ENCODE measurements at places on chromosomes 3 and 15. TPM values are rescaled to one million over a fixed set of nuclear protein-coding genes. Genes with fewer than 3 reads are reported as not detected.

GRCh38 chr3:175088766-175089380 is 229.7 kb downstream of the NAALADL2 start:
- H3K36me3 ChIP-seq = no peaks in the 10 kb centered on the region
- no peaks in the 10 kb centered on the region for H3K27me3 ChIP-seq
- DNase-seq = no peak

GRCh38 chr3:178352326-178353005 is 183.8 kb upstream of the KCNMB2 start:
- H3K4me3 ChIP-seq = peak overlapping the region; percentile 6
- DNase-seq = peak; percentile 57
- peaks cover 8% of the 10 kb centered on the region for H3K4me1 ChIP-seq
- no peaks in the 10 kb centered on the region for H3K36me3 ChIP-seq
- H3K27me3 ChIP-seq = no peaks in the 10 kb centered on the region
- H3K27ac ChIP-seq = peak overlapping the region; percentile 14

- H3K27ac ChIP-seq = no peak overlapping the region
- H3K27me3 ChIP-seq = no peaks in the 10 kb centered on the region
- no peak for DNase-seq
- no peaks in the 10 kb centered on the region for H3K36me3 ChIP-seq
- H3K4me3 ChIP-seq = no peak overlapping the region
Measured at GRCh38 chr3:17115186-17115585, 230.4 kb downstream of the PLCL2 start.

GRCh38 chr15:85709250-85709649 is 85.5 kb downstream of the KLHL25 start:
- DNase-seq = no peak
- peaks cover 27% of the 10 kb centered on the region for H3K4me1 ChIP-seq
- no peaks in the 10 kb centered on the region for H3K27me3 ChIP-seq
- H3K36me3 ChIP-seq = peaks cover 31% of the 10 kb centered on the region

GRCh38 chr3:175948041-175948440 is 1088.9 kb downstream of the NAALADL2 start:
- no peaks in the 10 kb centered on the region for H3K4me1 ChIP-seq
- no peak for DNase-seq
- no peak overlapping the region for H3K4me3 ChIP-seq
- H3K27me3 ChIP-seq = no peaks in the 10 kb centered on the region

- H3K36me3 ChIP-seq = no peaks in the 10 kb centered on the region
- no peak overlapping the region for H3K27ac ChIP-seq
- DNase-seq = no peak
- no peaks in the 10 kb centered on the region for H3K27me3 ChIP-seq
- H3K4me1 ChIP-seq = peaks cover 22% of the 10 kb centered on the region
Measured at GRCh38 chr15:95987299-95987698, 343.2 kb upstream of the NR2F2 start.

DNA sequence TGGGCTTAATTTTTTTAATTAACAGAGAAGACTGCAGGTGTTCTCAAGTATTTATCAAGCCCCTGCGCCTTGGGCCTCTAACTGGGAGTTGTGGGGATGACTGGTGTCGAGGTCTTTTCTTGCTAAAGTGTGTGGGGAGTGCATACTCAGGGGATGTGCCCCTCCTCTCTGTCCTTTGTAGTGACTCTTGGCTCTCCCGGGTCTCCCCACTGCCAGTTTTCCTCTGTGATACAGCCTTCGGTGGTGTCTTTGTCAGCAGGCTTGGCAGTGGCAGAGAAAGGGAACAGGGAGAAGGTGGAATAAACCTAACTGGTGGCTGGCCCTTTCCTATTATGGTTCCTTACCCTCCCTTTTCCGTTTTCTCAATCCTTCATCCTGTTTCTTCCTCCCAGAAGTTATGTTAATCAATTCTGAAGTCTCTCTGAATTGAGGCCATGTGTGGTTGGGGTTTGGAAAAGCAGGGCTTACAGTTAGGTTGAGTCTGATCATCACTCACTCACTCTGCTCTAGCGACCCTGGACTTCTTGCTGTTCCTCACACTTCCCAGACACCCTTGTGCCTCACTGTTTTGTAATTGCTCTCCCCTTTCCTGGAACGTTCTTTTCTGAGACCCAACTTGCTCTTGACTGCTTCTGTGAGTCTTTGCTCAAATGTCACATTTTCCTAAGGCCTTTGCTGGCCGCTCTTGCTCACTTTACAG is 158.1 kb downstream of the PTPRG start:
- H3K4me3 ChIP-seq = no peak overlapping the region
- no peaks in the 10 kb centered on the region for H3K4me1 ChIP-seq
- DNase-seq = no peak
- no peaks in the 10 kb centered on the region for H3K36me3 ChIP-seq

Gene DLEC1
- 0.78 TPM for total RNA-seq

Gene CFAP100
- not detected for total RNA-seq

DNA sequence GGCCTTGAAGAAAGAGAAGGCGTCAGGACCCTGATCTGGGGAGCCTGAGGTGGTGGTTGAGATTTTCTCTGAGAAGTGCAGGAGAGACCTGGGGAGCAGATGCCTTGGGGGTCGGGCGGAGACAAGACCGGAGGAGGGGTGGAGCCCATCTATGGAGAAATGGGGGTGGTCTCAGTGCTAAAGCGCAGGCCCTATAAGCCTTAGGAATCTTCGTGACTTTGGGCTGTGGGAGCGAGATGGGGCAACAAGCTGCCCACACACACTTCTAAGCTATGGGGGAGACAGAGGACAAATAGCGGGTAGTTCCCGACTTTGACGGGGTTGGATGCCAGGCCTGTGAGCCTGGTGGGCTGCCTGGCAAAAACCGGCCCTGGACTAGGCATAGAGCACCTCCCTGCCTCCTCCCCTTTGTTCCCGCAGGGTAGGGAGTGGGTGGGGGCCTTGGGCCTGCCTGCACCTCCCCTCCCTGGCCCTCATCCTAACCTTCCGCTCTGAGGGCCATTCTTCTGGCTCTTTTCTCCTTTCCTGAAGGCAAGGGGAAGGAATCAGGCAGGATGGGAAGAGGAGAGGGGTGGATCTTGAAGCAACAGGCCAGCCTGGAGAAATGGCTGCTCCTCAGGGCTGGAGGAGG is 880 bp downstream of the NISCH start:
- H3K27me3 ChIP-seq = no peaks in the 10 kb centered on the region
- H3K4me3 ChIP-seq = peak overlapping the region; percentile 89
- no peak for DNase-seq
- H3K27ac ChIP-seq = peak overlapping the region; percentile 83
- peaks cover 33% of the 10 kb centered on the region for H3K36me3 ChIP-seq
- H3K4me1 ChIP-seq = peaks cover 32% of the 10 kb centered on the region

- no peak overlapping the region for H3K27ac ChIP-seq
- peaks cover 19% of the 10 kb centered on the region for H3K36me3 ChIP-seq
- DNase-seq = no peak
- H3K4me3 ChIP-seq = no peak overlapping the region
- no peaks in the 10 kb centered on the region for H3K27me3 ChIP-seq
Measured at GRCh38 chr3:111159391-111159790, 87.8 kb downstream of the NECTIN3 start.

DNA sequence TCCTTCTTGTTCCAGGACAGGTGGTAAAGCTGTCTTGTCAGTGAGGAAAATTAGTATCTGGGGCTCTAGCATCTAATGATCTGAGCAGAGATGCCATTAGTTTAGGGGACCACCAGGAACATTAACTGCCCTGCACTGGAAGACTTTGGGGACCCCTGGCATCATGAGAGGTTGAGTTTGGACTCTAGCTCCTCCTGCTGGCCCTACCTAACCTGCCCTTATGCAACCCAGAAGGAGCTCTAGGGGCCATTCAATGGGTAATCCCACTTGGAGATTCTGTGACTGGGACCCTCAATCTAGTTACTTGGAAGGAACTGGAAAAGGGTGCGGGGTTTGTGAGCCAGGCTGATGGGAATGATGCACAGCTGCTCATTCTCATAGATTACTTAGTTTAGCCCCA is 451.0 kb downstream of the EPHB1 start:
- no peak for DNase-seq
- H3K4me1 ChIP-seq = no peaks in the 10 kb centered on the region
- H3K4me3 ChIP-seq = no peak overlapping the region

DNA sequence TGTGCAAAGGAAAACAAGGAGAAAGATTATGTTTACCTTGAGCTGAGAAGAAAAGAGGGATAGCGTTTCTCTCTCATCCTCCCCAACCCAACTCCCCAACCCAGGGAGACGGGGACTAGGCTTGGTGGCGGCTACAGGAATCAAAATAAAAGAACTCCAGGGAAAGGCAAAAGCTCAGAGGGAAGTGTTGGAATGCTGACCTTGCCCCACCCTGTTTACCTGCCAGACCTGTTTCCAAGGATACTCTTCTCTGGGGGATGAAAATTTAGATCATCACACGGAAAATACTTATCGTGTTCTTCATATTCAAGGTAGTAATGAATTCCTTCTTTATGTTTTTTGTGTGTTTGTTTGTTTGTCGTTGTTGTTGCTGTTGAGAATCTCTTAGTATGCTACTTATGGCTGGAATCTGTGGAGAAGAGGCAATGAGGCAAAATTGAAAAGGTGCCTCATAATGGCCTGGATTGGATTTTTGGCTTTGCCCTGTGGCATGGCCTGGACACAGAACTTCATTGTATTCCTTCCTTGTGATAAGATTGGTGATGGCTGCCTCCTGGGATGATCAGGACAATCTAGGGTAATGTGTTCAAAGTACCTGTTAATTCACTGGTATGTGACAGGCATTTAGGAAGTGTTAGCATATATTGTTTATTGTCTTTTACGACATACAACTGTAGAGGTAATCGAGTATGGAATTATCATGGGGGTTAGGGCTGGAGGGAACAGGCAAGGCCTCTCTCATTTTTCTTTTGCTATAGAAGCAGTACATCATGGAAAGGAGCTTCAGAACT is 11.1 kb upstream of the TPRG1 start:
- H3K4me1 ChIP-seq = peaks cover 17% of the 10 kb centered on the region
- peak overlapping the region; percentile 24 for H3K27ac ChIP-seq
- no peak overlapping the region for H3K4me3 ChIP-seq
- no peaks in the 10 kb centered on the region for H3K36me3 ChIP-seq
- no peaks in the 10 kb centered on the region for H3K27me3 ChIP-seq
- peak; percentile 38 for DNase-seq

DNA sequence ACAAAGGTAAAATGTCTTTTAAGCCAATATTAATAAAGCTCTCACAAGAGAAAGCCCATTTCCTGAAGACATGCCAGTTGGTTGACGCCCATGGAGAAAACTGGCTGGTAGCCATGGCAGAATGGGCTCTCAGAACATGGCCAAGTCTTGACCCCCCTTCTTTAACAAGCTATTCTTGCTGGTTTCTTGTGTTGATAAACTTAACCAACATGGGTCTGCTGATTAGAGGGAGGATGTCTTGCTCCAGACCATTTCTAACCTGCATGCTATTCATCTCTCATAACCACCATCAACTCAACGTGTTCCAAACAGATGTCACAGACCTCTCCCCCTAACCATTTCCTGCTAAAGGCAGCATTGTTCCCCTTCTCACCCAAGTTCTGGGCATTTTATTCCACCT is 25.7 kb downstream of the NTRK3 start:
- no peak for DNase-seq
- H3K27ac ChIP-seq = no peak overlapping the region
- no peaks in the 10 kb centered on the region for H3K36me3 ChIP-seq
- no peak overlapping the region for H3K4me3 ChIP-seq

GRCh38 chr3:52998771-52999513 is 46.9 kb downstream of the SFMBT1 start:
- H3K4me1 ChIP-seq = peaks cover 24% of the 10 kb centered on the region
- H3K27ac ChIP-seq = peak overlapping the region; percentile 98
- H3K36me3 ChIP-seq = peaks cover 22% of the 10 kb centered on the region

GRCh38 chr3:189122526-189123205 is 49.1 kb upstream of the TPRG1 start:
- no peaks in the 10 kb centered on the region for H3K27me3 ChIP-seq
- H3K36me3 ChIP-seq = no peaks in the 10 kb centered on the region
- no peak overlapping the region for H3K27ac ChIP-seq
- H3K4me1 ChIP-seq = peaks cover 8% of the 10 kb centered on the region
- no peak for DNase-seq

DNA sequence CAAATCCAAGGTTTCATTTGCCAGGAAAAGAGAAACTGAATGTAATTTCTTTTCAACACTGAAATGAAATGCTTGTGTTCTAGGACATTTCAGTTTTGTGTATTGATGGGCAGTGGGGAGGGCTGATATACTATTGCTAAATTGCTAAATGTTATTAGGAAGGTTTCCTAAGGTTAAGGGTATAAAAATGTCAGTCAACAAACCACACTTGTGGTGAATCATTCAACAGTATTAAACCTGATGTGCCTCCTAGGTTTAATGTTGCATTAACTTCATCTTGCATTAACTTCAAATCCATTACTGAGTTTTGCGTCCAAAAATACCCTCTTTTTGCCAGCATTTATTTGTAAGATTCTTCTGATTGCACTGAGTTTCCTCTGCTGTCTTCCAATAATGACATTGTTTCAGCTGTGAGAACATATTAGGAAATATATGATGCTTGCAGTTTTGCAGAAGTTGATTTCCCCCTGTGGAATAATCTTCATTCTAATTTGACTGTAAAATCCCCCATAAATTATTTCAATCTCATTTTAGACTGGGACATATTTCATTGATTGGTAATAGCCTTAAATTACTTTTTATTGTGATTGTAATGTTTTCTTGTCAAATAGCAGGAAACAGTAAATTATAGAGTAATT is 758.3 kb downstream of the GBE1 start:
- no peaks in the 10 kb centered on the region for H3K36me3 ChIP-seq
- H3K27ac ChIP-seq = no peak overlapping the region
- no peaks in the 10 kb centered on the region for H3K4me1 ChIP-seq
- H3K27me3 ChIP-seq = no peaks in the 10 kb centered on the region

DNA sequence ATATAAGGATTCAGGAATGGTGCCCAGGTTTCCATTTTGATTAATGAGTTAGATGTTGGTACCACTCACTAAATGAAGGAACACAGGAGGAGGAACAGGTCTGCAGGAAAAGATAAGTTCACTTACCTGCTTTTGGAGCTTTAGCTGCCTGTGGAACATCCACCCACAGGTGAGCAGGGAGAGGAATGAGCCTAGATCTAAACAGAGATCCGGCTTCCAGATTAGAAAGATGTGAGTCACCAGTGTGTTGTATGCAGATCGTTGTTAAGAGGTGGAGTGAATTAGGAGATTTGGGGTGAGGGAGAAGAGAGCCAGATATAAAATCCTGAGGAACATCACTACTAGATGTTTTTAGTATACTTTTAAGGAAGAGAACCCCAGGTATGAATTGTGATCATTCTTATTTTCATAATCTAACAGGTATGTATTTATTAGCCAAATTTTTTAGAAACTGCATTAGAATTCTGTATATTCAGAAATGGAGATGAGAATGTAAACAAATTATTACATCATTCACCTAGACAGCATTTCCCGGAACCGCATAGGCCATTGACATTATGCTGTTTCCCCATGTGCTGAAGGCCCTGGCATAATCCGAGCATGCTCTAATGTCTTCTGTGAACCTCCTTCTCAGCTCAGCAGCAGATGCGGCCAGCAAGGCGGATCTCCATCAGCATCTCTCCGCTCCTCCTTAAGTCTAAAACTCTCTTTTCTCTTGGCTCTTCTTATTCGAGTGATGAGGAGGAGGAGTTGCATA is 118.2 kb downstream of the KLHL25 start:
- no peak for DNase-seq
- H3K36me3 ChIP-seq = peaks cover 20% of the 10 kb centered on the region
- H3K27me3 ChIP-seq = no peaks in the 10 kb centered on the region
- peaks cover 17% of the 10 kb centered on the region for H3K4me1 ChIP-seq
- H3K4me3 ChIP-seq = no peak overlapping the region

Gene NR1I2
- 6.0 TPM for total RNA-seq

Gene MYEF2
- 31.1 TPM for total RNA-seq
